Right lung (tissue), 10 donors: ENCODE measurements at places on chromosomes 3 and 15. TPM values are rescaled to one million over a fixed set of nuclear protein-coding genes. Genes with fewer than 3 reads are reported as not detected.

DNAH1 gene
- polyA plus RNA-seq, result 7.8 TPM

DNA sequence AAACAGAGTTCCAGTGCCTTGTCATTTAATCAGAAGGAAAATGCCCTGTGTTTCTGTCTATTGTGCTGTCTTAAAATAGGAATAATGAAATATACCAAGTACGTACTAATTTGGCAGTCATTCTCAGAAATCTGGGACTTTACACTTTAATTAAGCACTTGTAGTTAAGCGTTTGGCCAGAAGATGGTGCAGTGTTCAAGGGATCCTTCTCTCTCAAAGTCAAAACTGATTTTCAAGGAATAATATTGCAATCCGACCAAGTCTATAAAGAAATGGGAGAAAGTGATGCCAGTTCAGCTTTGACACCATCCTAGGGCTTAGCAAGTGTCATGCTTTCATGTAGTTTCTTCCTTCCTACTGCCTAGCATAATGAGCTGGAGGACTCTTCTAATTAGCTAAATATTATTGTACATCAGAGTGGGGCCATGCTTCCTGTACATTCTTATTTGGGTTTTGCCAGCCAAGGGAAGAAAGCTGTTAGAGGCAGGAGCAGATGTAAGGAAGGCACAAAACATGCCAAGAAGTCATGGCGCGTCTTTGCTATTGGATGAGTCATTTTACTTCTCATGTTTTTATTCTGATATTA, 64.8 kb downstream of the SAMMSON start:
- DNase-seq, result no peak

GRCh38 chr3:180430896-180431295, 171.1 kb upstream of the TTC14 start:
- DNase-seq, result no peak

- DNase-seq, result no peak
Measured at GRCh38 chr3:37148208-37148607, 26.2 kb downstream of the LRRFIP2 start.

GRCh38 chr3:194555175-194556062, 68.6 kb upstream of the ATP13A3 start:
- no peak for DNase-seq

DNA sequence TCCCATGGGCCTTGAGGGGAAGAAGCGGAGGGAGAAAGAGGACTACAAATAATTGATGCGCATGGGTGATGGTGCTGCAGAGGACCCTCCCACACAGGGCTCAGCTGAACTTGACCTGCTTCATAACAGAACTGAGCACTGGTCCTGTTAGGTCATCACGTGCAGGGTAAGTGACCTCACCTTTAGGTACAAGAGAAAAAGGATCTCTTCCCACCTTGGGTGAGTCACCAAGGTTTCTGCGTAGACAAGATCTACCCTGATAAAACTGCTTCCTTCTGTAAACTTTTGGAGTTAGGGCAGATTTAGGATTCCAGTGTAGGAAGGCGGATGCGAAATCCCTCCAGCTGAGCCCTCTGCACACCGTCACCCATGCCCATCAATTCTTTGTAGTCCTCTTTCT, 67.1 kb downstream of the FEM1B start:
- DNase-seq, result no peak
